Renal cortical epithelial cell (primary cell): ENCODE measurements at places on chromosomes 1 and 21.

- no peak for DNase-seq
Measured at GRCh38 chr1:39866767-39867166, 16.5 kb downstream of the TRIT1 start.

- DNase-seq: no peak
Measured at GRCh38 chr1:40435876-40436275, 14.4 kb upstream of the ZFP69B start.

- no peak for DNase-seq
Measured at GRCh38 chr1:165549973-165550372, 6.2 kb downstream of the LRRC52 start.

GRCh38 chr1:155976062-155976912 lies 2.1 kb downstream of the ARHGEF2 start:
- DNase-seq: peak; percentile 35

DNA sequence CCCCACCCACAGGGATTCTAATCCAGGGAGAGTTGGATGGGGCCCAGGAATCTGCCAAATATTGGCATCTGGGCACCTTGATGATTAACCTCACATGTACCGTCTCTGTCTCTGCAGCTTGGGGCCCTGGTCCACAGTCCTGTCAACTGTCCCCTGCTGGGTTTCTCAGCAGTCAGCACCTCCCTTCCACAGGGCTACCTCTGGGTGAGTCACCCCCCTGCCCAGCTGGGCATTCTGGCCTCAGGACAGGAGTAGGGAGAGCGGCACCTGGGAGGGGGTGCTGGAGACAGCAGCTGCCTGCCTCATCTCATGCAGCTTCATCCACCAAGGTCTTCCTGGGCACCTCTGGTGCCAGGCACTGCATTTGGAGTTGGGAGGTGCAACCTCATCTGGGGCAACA lies 100.6 kb upstream of the ACTL8 start:
- no peak for DNase-seq

GRCh38 chr1:197106869-197107268 lies 39.6 kb downstream of the ASPM start:
- DNase-seq: no peak

DNA sequence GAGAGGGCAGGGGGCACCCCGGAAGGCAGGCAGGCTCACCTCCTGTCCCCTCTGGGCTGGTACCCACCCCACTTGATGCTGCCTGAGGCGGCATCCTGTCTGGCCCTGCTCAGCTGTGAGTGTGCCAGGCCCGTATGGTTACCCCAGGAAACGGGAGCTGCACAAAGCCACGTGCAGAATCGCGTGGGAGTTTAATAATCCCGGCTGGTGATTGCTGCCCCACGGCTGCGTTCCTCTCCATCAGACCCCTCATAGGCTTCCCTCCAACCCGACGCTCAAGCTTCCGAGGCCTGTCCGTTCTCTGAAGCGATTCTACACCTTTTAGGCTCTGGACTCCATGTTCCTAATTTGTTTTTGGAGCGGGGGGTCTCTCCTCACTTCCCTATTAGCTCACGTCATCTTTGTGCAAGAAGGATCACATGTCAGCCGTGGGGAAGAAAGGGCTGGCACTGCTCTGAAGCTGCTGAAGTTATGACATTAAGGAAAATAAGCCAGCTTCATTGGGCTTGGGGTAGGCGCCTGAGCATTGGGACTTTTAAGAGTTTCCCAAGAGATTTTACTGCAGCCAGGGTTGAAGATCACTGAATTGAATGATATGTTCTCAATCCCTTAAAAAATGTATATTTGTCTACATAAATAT lies 1.1 kb upstream of the B3GALT5 start:
- no peak for DNase-seq

DNA sequence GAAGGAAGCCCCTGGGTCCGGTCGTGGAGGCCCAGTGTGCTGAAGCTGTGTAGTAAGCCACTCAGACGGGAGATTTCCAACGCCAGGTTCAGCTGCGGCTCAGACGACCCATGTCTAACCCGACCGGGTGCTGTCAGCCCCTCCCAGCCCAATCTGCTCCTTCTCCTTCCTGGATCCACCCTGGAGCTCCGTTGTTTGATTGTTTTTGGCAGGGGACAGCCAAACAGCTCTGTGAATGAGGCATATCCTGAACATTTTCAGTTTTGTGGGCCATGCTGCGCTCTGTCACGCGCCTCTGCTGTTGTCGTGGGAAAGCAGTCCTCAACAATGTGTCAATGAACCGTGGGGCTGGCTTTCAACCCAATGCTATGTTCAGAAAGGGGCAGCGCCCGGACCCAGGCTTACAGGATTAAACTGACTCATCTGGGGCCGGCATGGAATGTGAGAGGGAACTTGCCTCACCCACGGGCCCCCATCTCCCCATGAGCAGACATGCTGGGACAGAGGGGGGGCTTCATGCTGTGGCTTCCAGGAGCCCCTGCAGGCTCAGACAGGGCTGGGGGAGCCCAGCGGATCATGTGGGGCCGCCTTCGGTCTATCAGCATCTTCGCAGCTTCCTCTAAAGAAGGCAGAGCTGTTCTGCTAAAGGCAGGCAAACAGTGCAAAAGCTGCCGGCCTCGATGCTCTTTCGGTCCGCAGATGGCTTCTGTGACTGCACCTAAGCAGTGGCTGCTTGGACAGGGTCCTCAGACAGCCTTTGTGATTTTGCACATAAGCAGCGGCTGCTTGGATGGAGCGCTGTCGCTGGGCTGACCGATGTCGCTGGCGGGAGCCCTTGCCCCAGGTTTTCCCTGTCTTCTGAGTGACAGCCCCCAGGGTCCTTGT lies 101.7 kb downstream of the RIPK4 start:
- peak; percentile 47 for DNase-seq

- no peak for DNase-seq
Measured at GRCh38 chr1:159750621-159751020, 30.1 kb upstream of the DUSP23 start.

DNA sequence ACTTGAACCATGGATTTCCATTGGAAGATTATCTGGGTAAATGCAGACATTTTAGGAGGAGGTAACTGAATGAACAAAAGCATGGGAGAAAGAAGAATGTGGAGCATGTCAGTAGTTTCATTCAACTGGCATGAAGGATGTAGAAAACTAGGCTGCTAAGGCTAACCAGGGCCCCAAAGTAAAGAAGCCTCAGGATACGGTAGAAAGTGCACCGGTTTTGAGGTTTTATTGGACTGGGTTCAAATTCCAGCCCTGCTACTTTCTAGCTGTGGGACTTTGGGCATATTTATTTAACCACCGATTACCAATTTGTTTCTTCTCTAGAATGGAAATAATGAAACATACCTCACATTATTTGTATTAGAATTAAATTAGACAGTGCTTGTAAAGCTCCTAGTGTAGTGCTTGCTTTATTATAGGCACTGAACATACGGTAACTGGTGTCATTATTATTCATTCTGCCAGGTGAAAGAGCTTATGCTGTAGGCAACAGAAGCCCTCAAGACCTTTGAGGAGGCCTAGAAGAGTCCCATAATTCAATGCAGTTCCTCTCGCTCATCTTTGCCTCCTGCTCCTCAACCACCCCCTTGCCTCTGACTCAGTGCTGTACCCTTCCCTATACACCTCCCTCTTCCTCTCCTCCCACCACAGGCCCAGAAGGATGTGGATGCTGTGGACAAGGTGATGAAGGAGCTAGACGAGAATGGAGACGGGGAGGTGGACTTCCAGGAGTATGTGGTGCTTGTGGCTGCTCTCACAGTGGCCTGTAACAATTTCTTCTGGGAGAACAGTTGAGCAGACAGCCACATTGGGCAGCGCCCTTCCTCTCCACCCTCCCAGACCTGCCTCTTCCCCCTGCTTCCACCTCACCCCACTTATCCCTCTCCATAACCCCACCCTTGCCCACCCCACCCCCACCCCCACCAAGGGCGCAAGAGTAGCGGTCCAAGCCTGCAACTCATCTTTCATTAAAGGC lies 2.5 kb upstream of the CHTOP start:
- peak; percentile 34 for DNase-seq

DNA sequence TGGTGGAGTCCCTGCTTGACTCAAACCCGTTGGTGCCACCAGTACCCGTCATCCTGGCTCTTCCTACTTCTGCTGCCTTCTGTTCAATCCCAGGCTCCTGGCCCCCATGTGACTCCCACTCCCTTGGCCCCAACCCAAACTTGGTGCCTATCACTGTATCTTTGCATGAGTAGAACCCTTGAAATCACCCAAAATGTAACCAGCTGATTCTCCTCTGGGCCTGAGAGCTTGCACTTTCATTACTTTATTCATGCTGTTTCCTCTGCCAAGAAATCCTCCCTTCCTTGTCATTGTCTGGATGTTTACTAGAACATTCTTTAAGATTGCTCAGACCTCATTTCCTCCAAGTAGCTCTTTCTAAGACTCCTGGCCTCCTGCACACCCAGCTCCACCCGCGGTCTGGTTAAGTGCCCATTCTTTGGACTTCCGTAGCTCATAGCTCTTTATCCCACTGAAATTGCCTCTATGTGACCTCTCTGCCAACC lies 15.7 kb downstream of the PTAFR start:
- DNase-seq: peak; percentile 82

GRCh38 chr1:52179073-52179472 lies 37.2 kb downstream of the ZFYVE9 start:
- no peak for DNase-seq

GRCh38 chr1:163300568-163300967 lies 21.2 kb upstream of the NUF2 start:
- no peak for DNase-seq

GRCh38 chr1:164443166-164443565 lies 115.8 kb upstream of the PBX1 start:
- no peak for DNase-seq

DNA sequence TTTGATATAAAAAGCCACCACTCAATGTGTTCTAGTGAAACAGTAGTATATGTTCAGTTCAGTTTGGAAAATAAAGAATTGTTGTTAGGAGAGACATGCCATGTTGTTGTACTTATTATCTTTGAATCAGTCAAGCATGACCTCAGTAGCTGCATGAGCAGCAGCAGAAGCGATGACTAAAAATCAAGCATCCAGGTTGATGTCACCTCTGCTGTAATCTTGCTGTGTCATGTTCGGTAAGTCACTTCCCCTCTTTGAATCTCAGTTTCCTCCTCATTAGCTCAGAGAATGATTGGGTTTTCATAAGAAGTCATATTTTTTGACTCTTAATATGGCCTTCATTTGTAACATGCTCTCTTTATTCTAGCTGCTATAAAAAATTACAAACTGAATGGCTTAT lies 428.4 kb upstream of the B3GALT2 start:
- peak; percentile 94 for DNase-seq

GRCh38 chr1:156149374-156150332 lies 3.7 kb upstream of the SEMA4A start:
- no peak for DNase-seq

DNA sequence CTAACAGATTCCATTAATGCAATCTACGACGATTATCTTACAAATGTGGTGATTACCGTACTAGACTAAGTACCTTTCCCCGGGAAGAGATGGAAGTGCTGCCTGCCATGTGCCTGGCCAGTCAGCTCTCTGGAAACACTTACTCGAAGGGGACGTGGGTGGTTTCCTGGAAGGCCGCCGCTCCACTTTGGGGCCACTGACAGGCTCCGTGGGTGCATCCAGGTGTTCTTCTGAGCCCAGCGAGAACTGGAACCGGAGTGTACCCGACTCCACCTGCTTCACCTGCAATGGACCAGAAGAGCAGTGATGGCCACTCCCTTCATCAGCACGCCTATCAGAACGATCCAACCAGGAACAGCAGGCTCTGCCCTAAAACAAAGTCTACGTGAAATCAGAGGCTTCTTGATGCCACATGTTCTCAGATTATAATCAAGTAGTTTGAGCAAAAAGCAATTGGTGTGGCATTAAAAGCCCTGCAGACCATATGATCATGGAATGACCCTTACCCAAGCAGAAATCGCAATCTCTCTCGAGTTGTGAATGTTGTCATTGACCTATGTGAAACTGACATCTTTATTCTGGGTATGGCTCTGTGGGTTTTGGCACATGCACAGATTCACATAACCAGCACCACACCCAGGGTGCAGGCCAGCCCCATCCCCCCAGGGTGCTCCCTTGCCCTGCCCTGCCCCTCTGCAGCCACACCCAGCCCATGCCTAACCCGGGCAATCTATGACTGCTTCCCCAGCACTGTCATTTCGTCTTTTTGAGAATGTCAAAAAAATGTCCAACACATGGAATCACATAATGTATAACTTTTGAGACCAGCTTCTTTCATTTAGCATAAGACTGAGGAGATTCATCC lies 64.5 kb downstream of the NPHP4 start:
- no peak for DNase-seq

DNA sequence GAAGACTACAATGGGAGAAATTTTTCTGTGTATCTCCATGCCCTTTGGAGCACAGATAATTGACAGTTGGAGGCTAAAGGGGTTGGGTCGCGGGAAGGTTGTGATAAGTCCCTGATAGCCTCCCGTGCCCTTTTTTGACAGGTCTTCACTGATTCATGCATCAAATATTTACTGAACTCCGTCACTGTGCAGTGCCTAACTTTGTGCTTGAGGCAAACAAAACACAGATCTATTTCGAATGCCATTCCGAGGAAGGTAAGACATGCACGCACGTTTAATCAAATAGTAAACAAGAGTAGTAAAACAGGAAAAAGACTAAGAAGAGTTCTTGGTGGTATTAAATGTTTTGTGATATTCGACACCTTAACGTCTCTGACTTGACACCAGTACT lies 494 bp upstream of the PIP5K1A start:
- DNase-seq: no peak

GRCh38 chr1:67401443-67401842 lies 28.8 kb downstream of the SERBP1 start:
- no peak for DNase-seq

DNA sequence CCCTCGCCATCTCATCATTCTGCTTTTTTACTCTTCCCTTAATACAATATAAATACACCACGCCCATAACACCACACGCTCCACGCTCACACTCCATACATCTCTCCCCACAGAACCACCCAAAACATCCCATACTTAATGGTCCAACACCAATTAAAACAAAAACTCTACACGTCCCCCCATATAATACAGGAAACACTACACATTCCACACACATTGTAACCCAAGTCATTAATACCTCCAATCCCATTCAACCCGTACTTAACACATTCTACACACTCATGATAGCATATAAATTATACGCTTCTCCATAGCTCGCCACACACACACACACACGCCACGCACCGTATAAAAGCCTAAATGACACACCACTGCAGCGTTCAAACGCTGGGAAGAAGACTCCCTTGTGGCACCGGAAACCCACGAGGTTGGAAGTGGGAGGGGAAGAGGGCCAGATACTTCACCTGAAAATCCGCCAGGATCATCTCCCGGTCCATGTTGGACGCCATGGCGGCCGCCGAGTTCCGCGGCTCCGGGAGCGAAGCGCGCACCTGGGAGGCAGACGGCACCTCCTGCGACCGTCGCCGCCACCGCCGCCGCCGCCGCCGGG lies 659 bp downstream of the FAF1 start:
- no peak for DNase-seq

GRCh38 chr1:170594066-170594626 lies 62.2 kb downstream of the GORAB start:
- DNase-seq: no peak

GRCh38 chr1:113211467-113211866 lies 138.5 kb downstream of the LRIG2 start:
- DNase-seq: no peak

DNA sequence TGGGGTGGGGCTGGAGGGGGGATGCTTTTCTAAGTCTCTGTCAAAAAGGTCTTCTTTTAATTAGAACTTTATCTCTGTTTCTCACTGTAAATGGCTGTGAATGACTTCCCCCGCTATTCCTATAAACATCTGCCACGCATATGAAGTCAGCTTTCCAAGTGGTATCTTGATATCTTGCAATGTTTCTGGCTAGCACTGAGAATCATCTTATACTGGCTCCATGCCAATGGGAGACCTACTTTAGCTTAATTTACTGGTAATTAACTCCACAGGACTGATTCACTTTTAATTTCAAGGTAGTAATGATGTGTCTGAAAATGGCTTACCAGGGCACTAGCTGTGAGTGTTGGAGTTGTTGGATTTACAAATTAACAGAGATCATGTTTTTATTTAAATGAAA lies 4.3 kb downstream of the GPR88 start:
- no peak for DNase-seq
